ENCODE measurements at places on chromosomes 11 and 22.

DNA sequence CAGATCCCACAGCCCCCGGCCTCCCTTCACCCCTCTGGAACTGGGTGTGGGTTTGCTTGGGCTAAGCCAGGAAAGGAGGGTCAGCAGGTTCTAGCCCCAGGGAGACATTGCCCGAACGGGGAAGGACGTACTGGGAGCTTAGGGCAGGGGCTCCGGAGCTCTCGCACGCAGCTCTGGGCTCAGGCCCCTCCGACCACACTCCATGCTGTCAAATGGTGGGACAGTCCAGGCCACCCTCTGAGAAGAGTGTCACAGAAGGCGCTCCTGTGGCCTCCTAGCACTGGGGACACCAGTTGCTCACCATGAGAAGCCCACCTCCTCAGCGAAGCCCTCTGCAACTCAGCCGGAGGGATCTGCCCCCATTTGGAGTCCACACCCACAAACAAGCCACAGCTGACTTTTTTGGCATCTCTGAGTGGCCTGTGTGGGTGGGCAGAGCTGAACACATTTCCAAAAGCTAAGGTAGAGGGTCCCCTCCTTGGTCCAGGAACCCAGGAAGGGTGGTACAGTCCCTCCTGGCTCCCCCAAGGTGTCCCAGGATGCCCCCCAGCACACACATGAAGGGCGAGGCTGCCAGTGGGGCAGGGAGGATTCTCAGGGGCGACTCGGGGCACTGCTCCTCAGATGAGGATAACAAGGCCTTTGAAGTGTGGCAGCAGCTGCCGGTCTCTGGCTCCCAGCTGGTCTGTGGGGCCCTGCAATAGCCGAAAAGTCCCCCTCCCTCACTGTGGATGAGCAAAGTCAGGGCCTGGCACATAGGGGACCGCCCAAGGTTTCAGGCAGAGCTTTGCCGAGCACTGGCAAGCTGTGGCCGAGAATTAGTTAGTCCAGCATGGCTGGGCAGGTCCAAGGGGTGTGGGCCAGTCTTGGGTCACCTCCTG, 13.0 kb upstream of the TEF start:
- no peak for DNase-seq

DNA sequence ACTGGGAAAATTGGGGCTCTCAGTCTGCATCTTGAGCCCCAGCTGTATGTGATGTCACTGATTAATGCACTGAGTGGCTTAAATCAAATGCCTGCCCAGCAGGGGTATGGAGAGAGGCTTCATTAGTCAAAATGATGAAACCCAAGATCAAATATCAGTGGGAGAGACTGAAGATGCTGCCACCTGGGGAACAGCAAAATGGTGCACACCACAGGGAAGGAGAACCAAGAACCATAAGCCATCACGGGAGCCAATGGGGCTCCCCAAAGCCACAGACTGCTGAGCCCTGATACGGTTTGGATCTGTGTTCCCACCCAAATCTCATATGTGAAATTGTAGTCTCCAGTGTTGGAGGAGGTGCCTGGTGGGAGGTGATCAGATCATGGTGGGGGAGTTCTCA, 85.6 kb downstream of the CTTN start:
- no peak for DNase-seq

- peak; percentile 51 for DNase-seq
Observed at GRCh38 chr11:6705905-6706535, 22.9 kb upstream of the MRPL17 start.

DNA sequence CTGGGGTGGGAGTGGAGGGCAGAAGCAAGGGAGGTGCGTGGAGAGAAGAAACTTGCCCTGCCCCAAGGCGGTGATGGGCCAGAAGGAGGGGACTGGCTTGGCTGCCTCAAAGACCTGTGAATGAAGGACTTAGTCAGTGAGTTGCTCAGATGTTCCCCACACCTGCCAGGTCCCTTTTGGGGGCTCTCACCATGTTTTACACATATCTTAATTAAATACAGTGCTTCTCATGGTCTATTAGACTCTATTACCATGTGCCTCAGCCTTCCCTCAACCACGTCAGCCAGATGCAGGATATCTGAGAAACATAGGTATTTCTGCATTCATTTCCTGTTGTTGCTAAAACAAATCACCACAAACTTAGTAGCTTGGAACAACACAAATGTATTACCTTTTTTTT, 429.5 kb downstream of the BUD13 start:
- peak; percentile 30 for DNase-seq

GRCh38 chr11:66686801-66687750, 9.4 kb upstream of the RBM4B start:
- no peak for DNase-seq

GRCh38 chr11:128917144-128917724, 25.4 kb downstream of the TP53AIP1 start:
- DNase-seq, result no peak

DNA sequence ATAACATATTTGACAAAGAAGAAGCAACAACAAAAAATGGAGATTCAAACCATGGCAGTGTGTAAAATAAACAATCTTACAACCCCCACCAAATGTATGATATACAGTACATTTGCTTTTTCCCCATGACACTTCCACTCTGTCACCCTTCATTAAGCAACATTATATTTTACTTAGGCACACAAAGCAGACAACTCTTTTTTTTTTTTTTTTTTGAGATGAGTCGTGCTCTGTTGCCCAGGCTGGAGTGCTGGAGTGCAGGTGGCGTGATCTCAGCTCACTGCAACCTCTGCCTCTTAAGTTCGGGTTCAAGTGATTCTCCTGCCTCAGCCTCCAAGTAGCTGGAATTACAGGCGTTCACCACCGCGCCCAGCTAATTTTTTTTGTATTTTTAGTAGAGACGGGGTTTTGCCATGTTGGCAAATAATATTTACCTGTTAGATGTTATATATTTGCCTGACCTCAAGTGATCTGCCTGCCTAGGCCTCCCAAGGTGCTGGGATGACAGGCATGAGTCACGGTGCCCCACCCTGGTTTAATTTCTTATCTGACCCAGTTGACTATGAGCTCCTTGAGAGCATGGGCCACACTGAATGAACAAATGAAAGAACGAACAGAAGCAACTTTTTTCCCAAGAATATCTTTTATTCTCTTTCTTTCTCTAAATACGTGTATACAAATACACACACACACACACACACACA, 5.5 kb upstream of the PCF11 start:
- DNase-seq, result no peak

GRCh38 chr11:17498475-17498874, 21.8 kb upstream of the ABCC8 start:
- no peak for DNase-seq

DNA sequence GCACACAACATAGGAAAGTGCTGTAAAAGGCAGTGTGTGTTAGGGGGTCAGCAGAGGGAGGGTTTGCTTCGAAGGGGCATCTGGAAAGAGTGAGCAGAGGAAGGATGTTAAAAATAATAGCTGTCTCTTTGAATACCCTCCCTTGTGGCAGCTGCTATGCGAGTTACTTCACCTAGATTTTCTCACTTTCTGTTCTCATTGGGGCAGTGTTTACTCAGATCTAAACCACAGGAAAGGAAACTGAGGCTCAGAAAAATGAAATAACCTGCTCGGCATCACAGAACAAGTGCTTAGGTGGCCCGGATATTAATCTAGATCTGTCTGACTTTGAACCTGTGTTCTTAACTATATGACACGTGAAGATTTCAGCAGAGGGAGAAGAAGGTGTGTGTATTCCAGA, 125.3 kb downstream of the C11orf91 start:
- DNase-seq, result no peak

- DNase-seq, result no peak
Observed at GRCh38 chr22:41827671-41828070, 5.2 kb upstream of the SREBF2 start.
